ENCODE measurements at places on chromosomes 1 and 21. TPM values are rescaled to one million over a fixed set of nuclear protein-coding genes. Genes with fewer than 3 reads are reported as not detected.

Gene DDI2
- 19.4 TPM for total RNA-seq

Gene UROD
- 257 TPM for total RNA-seq

Gene HAO2
- total RNA-seq = 0.38 TPM

Gene KCNJ15
- total RNA-seq = not detected

Gene KCNQ4
- 1.5 TPM for total RNA-seq

Gene AGBL4
- total RNA-seq = 2.5 TPM

Gene GJA8
- not detected for total RNA-seq

Gene SLC1A7
- total RNA-seq = 0.18 TPM

Gene TNFRSF8
- total RNA-seq = 16.0 TPM

Gene PLEKHN1
- total RNA-seq = 2.0 TPM

Measured in H7 (cell line).